Trophoblast cell (in vitro differentiated cells and primary cell): ENCODE measurements at places on chromosomes 3 and 15.

DNA sequence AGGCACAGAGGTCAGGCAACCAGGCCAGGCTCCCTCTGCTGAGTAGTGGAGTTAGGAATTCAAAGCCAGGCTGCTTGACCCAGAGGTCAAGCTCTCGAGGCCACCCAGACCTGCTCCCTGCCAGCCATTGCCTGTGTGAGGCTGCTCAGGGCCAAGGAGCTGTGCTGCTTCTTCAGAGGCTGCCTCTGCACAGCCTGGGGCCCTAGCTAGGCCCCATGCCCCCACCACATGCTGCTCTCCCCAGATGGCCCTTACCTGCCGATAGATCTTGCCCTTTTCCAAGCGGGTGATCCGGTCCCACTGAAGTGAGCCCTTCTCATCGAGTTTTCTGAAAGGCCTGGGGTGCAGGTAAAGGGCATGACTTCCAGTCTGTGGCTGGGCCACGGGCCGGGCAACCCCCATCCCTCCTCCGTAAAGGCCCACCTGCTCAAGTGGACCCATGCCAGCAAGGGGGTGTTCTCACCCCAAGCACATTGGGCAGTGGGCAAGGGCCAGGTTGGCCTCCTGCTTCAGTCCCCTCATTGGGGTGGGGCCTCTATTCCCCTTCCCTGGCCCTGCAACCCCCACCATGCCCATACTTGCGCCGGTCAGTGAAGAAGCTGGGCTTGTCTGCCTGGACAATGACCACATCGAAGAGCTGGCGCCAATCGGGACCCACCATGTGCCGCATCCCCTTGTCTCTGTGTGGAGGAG, 6.5 kb downstream of the NT5DC2 start:
- DNase-seq: peak; percentile 67

- DNase-seq: no peak
Measured at GRCh38 chr3:37024092-37024491, 30.8 kb downstream of the MLH1 start.

DNA sequence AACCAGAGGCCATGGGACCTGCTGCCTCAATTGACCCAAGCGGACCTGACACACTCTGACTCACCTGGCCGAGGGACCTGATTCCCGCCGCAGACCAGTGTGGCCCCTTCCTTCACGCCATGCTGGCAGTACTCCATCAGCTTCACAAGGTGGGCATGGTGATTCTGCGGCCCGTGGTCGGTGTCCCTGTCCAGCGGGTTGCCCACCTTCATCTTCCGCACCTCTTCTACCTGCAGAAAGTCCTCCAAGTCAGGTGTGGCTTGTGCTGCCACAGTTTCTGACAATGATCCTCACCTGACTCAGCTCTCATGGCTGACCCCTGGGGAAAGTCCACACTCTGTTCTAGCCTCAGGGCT, 25.9 kb upstream of the SLC41A3 start:
- no peak for DNase-seq

DNA sequence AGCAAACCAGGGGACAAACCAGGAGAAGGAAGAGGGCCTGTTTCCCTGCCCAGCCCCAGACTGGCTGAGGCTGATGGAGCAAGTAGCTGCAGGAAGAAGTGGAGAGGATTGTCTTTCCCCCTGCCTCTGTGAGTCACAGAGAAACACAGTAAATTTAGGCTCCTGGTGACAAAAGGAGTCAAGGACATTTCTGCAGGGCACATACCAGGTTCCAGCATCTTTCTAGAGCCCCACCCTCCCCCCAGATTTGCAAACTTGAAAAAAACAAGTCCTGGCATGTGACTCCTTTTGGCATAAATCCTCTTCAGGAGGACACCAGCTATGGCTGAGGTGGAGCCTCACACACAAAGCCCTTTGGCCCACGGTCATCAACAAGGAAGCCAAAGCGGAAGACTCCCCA, 17.8 kb downstream of the PLD1 start:
- DNase-seq: no peak

GRCh38 chr3:43014956-43015355, 35.8 kb downstream of the GASK1A start:
- no peak for DNase-seq

DNA sequence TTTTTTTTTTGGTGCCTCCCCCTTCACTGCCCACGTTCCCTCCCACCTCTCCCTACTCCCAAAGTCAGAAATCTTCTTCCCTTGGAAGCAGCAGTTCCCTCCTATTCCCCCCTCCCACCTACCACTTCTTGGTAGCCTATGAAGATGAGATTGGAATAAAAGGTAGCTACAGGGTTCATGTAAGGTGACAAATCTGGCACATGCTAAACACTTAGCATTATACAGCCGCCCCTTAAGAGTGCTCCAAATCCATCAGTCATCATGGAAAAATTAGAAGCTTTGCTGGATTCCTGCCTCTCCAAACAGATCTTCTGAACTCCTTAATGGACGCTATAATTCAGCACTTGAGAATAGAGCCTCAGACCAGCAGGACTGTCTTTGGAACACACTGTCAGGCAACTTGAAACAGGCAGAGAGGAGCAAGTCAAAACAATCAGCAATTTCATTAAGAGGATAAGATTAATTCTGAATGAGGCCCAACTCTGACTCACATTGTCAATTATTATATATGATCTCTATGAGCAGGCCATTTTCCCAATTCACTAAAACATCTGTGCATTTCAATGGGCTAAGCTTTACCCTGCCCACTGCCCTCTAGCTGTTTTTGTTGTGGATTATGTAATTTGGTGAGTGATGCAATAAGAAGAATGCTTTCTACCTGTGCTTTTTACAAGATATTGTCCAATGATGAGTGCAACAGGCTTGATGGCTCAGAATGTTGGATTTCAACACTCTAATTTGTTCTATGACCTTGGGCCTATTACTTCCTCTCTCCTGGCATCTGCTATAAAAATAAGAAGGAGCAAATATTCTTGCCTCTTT, 34.6 kb upstream of the SPRED1 start:
- peak; percentile 18 for DNase-seq

- DNase-seq: no peak
Measured at GRCh38 chr3:134252766-134253165, 2.1 kb upstream of the RYK start.

GRCh38 chr15:22224241-22224671, 143.9 kb downstream of the OR4M2 start:
- DNase-seq: no peak

DNA sequence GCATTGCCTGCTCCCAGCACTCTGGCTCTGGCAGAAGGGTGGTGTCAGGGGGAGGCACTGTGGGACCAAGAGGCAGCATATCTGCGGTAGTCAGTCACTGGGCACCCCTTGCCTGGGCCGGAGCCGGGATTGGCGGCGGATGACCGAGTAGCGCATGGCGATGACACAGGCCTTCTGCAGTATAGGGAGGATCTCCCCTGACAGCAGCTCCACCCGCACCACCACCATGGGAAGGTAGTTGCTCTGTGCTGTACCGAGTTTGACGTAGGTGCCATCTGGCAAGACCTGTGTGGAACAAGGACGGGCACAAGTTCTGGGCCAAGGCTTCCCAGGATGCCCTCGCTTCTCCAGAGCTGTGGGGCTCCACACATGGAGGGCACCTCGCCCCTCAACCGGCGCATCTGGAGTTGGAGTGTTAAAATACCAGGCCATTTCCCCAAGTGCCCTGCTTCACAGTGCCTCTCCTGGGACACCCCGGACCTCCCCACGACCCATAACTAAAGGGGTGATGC, 6.6 kb downstream of the ACOX2 start:
- DNase-seq: no peak

DNA sequence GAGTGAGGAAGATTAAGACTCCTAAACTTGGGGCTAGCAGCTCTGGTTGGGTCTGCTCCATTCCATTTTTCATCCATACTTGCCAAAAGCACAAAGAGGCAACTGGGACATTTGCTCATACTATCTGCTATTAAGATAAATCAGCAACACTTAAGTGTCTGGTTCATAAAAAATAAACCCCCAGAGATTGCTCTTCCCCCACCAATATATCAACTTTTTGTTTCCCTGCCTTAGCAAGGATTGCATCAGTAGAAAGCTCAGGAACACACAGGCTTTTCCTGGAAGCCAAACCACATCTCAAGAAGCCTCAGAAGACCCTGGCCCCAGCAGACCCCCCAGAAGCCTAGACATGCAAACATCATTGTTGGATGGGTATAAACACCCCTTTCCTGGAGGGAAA, 232.4 kb upstream of the WNT5A start:
- no peak for DNase-seq

GRCh38 chr3:186108941-186109865, at the start of gene ETV5:
TSS of gene ETV5 (minus strand) at chr3:186109089. CDS start at chr3:186105868, 3,221 bp downstream.
- peak; percentile 100 for DNase-seq

DNA sequence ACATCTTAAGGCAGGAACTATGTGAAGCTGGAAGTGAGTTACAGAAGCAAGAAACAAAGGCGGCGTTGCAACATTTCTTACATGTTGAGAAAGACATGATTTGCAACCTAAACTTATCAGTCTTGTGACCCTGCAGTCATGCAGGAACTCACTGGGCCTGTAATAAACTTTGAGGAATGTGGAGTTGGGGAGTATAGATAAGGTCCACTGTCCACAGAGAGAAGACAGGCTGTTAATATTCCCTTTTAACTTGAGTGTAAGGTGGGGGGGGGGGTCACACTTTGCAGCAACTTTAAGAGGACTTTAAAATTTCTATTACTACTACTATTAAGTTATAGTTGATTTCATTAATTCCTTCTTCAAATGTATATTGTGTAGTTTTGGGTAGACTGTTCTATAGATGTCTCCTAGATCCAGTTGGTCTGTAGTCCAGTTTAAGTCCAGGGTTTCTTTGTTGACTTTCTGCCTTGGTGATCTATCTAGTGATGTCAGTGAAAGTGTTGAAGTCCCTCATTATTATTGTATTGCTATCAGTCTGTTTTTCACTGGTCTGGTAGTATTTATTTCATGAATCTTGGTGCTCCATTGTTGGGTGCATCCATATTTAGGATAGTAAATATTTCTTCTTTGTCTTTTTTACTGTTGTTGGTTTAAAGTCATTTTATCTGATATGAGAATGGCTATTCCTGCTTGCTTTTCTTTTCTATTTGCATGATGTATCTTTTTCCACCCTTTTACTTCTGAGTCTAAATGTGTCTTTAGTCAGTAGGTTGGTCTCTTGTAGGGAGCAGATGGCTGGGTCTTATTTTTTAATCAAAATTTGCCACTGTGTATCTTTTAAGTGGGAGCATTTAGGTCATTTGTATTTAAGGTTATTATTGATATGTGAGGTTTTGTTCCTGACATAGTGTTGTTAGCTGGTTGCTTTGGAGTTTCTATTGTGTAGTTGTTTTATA, 15.6 kb upstream of the FAM98B start:
- DNase-seq: peak; percentile 86

- DNase-seq: peak; percentile 30
Measured at GRCh38 chr15:70584838-70585706, 178.3 kb downstream of the UACA start.

DNA sequence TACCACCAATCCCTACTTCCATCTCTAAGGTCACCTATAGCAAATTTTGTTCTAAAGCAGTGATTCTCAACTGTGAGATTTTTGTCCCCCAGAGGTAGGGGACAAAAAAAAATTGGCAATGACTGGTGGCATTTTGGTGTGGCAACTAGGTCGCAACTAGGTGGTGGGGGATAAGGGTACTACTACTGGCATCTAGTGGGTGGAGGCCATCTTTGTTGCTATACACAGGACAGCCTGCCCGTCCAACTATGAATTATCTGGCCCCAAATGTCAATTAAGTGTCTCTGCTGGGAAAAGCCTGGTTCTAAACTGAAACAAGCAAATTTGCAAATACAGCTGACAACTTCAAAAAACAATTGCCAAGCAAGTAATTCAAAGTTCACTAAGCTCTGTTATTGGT, 1.4 kb downstream of the MTMR10 start:
- peak; percentile 50 for DNase-seq

DNA sequence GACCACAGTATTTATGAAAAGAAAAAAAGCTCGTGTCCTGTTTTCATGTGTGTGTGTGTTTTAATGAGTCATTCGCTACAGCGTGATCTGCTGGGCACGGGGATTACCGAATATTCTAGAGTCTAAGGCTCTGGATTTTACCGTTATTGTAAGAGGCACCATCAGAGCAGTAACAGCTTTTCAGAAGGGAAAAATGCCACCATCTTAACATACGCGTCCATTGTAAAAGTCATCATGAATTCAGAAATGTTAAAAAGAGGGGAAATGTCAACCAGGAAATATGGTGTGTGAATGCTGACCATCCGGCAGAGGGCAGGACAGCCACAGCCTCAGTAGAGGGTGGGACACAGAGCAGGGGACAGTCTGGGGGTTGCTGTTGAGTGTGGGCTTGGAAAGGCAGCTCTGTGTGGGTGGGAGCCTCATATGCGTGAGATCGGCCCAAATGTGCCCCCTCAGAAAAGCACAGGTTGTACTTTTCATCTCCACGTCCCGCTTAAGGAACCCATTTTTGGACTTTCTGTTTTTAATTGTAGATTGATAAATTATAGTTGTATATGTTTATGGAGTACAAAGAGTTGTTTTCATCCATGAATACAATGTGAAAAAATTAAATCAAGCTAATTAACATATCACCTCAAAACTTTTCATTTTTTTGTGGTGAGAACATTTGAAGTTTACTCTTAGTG, 69.6 kb downstream of the ASB7 start:
- peak; percentile 61 for DNase-seq

DNA sequence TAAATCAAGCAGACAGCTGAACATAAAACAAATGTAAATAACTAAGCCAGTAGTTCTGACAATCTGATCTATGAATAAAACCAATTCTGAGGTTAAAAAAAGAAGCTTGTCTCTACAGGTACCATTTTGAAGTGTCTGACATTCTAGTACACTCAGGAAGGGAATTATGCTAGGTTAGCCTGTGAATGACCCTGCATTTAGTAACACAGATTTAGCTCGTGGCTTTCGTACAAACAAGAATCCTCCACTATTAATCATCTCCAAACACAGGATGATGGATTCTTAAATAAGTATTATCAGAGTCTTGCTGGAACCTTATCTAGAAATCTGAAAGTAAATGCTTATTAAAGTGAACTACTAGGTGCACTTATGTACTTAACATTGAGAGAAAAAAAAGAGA, 1120.1 kb downstream of the ROBO1 start:
- DNase-seq: no peak

- no peak for DNase-seq
Measured at GRCh38 chr3:72177075-72178050, 392.4 kb upstream of the PROK2 start.

DNA sequence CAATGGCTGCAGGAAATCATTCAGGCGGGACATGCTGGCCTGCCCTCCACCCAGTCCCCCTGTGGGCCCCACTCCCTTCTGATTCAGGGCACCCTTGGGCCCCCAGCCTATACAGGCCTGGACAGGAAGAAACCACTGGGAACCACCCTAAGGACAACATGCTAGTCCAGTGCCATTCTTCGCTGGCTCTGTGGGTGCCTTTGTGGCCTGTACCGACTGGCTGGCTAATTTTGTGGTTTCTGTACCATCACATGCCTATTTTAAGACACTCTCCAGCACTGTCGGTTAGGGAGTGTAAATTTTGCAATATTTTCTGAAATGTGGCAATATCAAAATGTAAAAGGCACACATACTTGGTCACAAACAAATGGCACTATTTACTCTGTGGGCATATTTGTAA, 61.4 kb upstream of the POLG start:
- DNase-seq: no peak

GRCh38 chr15:71777216-71777943, 33.0 kb upstream of the NR2E3 start:
- no peak for DNase-seq

GRCh38 chr3:11438646-11439045, 166.4 kb downstream of the ATG7 start:
- DNase-seq: no peak
